ENCODE measurements at places on chromosomes 2 and 18. TPM values are rescaled to one million over a fixed set of nuclear protein-coding genes. Genes with fewer than 3 reads are reported as not detected.

Gene ADNP2
- 14.2 TPM for total RNA-seq

Gene ID2
- 99.5 TPM for total RNA-seq

Gene COL5A2
- total RNA-seq: 29.8 TPM

Gene VSNL1
- 1.2 TPM for total RNA-seq

Gene UGT1A9
- not detected for total RNA-seq

GRCh38 chr2:95352310-95353054 lies 50.0 kb upstream of the FAHD2A start:
- H3K4me3 ChIP-seq: no peak overlapping the region
- H3K27ac ChIP-seq: no peak overlapping the region

GRCh38 chr2:43149482-43150107 lies 76.8 kb downstream of the ZFP36L2 start:
- H3K36me3 ChIP-seq: no peaks in the 10 kb centered on the region
- no peak for DNase-seq

- no peaks in the 10 kb centered on the region for H3K27me3 ChIP-seq
- DNase-seq: no peak
- H3K27ac ChIP-seq: no peak overlapping the region
- no peaks in the 10 kb centered on the region for H3K36me3 ChIP-seq
These were observed 330.0 kb upstream of the SLC14A2 start for GRCh38 chr18:45285251-45285650.
